ENCODE measurements at places on chromosomes 16 and 17. TPM values are rescaled to one million over a fixed set of nuclear protein-coding genes. Genes with fewer than 3 reads are reported as not detected.

Gene AGRP
- total RNA-seq = not detected

Gene RHBDL3
- total RNA-seq = 1.7 TPM

Gene HERPUD1
- 97.7 TPM for total RNA-seq

Gene SLC12A3
- total RNA-seq = not detected

DNA sequence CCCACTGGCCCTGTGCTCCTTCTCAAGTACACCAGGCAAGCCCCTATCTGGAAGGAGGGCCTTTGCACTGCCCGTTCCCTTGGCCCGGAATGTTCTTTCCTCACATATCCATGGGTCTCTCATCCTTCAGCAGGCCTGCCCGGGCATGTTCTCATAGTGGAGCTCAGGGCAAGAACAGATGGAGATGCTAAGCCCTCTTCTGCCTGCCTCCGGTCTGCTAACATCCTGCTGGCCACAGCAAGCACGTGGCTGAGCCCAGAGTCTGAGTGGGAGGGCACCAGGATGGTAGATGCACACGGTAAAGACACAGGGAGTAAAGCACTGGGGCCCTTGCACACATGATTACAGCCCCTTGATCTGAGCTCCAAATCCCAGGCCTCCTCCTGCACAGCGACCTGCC is 19.8 kb upstream of the ANKRD40CL start:
- DNase-seq = no peak

DNA sequence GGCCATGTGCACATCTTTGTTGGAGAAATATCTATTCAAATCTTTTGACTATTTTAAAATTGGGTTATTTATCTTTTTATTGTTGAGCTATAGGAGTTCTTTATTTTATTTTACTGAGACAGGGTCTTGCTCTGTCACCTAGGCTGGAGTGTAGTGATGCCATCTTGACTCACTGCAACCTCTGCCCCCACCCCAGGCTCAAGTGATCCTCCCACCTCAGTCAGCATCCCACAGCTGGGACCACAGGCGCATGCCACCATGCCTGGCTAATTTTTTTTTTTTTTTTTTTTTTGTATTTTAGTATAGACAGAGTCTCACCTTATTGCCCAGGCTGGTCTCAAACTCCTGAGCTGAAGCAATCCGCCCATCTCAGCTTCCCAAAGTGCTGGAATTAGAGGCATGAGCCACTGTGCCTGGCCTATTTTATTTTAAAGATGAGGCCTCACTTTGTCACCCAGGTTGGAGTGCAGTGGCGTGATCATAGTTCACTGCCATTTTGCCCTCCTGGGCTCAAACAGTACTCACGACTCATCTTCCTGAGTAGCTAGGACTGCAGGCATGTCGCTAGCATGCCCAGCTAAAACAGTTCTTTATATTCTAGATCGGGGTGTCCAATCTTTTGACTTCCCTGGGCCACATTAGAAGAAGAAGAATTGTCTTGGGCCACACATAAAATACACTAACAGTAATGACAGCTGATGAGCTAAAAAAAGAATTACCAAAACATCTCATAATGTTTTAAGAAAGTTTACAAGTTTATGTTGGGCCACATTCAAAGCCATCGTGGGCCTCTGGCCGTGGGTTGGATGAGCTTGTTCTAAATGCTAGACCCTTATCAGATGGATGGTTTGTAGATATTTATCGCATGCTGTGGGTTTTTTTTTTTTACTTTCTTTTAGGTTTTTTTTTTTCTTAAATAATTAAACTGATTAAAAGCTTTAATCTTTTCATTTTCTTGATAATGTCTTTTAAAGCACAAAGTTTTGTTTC is 13.7 kb downstream of the TENT4B start:
- DNase-seq = no peak

- no peak for DNase-seq
Observed at GRCh38 chr17:64775701-64776570, 113.8 kb upstream of the SMURF2 start.

- no peak for DNase-seq
Observed at GRCh38 chr17:39564211-39564848, 43.4 kb downstream of the NEUROD2 start.

DNA sequence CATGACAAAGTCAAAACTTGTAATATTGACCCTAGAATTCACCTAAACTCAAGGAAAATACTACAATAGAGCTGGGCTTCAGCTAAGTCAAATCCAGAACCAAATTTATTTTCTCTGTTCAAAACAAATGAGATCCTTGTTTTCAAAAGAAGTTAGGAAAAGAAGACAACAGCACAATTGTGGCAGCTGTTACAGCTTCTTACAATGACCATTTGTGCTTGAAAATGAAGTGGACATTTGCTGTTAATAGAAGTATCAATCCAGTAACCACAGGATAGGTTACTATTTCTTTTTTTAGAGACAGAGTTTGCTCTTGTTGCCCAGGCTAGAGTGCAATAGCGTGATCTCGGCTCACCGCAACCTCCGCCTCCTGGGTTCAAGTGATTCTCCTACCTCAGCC is 44.4 kb downstream of the APPBP2 start:
- DNase-seq = no peak

DNA sequence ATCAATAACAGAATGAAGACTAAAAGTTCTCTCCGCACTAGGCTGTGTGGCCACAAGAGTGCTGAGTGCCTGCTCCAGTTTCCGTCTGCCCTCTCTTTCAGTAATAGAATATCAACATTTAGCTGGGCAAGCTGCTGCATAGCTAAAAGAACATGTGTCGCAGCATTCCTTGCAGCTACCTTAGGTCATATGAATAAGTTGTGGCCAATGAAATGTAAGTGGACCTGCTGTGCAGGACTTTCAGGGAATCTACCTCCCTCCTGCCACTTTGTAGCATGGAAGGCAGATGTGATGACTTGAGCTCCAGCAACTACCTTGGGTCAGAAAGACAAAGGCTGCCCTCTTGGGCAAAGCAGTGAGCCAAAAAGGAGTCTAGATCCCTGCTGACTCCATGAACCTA is 25.4 kb downstream of the SLC39A11 start:
- no peak for DNase-seq

DNA sequence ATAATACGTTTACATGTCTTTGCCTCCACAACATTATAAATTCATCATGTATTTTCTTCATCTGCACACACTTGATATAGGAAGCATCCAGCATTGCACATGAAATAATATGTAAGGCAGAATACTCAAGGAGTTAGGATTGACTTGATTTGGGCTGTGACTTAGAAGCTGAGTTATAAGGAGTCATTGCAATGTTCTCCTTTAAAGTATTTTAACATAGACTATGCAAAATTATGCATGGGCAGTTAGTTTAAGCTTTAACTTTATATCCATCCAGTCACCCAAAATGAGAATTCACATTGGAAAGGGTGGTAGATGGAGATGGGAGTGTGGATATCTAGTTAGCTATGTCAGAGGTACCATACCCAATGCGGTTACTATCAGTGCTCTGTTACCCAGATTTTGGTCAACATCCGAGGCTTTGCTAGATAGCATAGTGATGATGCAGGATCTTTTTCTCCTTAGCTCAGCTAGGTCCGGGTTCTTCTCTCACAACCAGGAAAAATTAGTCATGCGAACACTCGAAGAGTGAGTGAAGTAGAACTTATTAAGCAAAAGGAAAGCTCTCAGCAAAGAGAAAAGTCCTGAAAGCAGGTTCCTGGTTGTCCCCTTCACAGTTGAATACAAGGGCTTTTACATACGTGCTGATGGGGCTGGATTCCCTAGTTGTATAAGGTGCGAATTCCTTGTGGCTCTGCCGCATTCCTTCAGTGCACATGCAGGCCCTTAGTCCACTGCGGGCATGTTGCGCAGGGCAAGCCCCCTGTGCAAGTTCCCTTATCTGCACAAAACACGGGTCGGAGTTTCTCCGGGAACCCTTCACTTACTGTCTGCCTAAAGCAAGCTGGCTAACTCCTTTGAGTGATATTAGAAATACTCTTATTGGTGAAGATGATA is 73.1 kb upstream of the FAM20A start:
- DNase-seq = no peak

DNA sequence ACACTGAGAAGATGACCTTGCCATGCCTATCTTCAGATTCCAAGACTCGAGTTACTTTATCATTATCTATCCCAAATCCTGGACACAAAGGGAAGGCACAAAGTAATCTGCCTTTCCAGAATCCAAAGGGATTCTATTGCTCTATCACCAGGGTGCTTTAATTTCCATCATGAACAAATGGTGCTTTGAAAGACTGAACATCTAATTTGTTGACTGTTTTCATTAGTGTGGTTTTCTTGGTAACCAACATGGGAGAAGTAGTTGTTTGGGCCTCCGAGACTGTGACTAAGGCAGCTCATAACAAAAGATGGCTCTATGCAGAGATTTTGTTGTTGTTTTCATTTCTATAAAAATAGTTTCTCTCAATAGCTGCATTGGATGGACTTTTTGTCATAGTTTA is 441.0 kb upstream of the SOX9 start:
- DNase-seq = no peak

DNA sequence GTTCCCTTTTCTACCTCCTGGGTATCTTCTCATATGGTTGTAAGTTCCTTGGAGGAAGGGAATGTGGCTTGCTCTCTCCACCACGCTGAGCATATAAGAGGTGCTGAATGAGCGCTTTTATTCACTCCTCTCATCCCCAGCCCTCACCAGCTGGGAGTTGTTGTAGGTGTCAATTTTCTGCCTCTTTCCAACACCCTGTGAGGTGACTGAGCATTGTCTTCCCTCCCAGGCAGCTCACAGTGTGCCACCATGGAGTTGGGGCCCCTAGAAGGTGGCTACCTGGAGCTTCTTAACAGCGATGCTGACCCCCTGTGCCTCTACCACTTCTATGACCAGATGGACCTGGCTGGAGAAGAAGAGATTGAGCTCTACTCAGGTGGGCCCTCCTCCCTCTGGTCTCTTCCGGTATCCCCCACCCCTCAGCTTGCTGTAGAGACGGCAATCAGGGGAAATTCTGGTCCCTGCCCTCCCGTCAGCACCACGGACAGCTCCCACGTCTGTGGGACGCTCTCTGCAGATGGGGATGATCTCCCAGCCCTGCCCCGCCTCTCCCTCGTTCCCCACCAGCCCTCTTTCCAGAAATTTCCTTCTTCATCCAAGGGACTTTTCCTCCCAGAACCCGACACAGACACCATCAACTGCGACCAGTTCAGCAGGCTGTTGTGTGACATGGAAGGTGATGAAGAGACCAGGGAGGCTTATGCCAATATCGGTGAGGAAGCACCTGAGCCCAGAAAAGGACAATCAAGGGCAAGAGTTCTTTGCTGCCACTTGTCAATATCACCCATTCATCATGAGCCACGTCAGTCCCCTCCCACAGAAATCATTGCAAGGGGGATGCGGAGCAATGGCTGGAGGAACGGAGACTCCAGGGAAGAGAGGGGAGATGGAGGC is 18.3 kb downstream of the CIITA start:
- DNase-seq = no peak
